NCI-H345 (cell line): ENCODE measurements at places on chromosomes 11 and 22.
A peak's percentile ranks its signal among the peaks of the same experiment; 100 is the strongest.

DNA sequence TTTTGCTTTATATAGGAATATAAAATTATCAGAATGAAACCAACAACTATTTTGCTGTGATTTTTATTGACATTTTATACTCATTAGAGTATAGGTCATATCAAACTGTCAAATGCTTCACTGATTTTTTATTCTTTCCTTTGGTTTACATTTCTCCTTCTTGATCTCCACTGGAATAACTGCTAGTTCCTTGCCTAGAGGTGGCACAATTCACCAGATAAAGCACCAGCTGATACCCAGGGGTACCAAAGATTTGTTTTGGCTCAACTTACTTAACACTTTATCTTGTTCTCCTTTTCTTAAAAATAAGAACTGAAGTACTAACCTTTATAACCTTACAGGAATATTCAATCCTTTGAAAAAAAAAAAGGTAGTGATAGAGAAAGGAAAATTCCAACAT, 725.1 kb upstream of the CHORDC1 start:
- no peak for DNase-seq

- no peak for DNase-seq
Measured at GRCh38 chr22:24181088-24181995, at the start of gene SUSD2. TSS of gene SUSD2 (plus strand) at chr22:24181487. CDS start at chr22:24181520, 33 bp downstream.

DNA sequence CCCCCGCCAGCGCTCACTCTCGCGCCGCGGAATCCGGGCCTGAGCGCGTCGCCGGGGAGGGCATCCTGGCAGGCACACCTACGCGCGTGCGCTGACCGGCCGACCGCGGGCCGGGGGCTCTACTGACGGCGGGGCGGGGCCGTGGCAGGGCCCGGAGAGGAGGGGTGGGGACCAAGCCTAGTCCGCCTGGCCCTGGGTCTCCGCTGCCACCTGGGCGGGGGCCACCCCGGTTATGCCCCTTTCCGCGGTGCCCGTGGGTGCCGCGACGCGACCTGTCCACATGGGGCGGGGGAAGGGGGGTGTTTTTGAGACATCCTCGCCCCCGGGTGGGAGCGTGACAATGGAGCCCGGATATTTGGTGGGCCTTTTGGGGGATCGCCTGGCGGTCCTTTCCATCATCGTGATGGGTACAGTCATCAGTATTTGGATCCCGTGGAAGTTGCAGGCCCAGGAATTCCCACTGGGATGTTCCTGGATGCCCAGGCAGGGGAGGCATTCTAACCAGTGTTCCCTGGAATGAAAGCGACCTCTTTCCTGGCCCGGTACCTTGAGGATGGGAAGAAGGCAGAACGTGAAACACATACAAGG, 2.2 kb downstream of the NCAM1 start:
- DNase-seq, result peak; percentile 82

DNA sequence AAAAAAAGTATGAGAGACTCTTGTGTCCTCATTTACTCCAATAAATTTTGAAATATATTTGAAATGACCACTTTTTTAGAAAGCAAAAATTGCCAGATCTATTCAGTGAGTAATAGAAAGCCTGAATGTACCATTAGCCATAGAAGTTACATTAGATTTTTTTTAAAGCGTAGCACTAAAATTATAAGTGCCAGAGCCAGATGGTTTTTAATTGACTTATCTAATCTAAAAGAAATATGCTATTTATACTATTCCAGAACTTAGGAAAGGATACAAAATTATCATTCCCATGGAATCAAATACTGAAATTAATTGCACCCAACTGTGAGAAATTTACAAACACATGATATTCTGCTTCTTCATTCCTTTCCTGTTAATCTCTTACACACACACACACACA, 64.4 kb upstream of the SLC17A6 start:
- DNase-seq, result no peak

DNA sequence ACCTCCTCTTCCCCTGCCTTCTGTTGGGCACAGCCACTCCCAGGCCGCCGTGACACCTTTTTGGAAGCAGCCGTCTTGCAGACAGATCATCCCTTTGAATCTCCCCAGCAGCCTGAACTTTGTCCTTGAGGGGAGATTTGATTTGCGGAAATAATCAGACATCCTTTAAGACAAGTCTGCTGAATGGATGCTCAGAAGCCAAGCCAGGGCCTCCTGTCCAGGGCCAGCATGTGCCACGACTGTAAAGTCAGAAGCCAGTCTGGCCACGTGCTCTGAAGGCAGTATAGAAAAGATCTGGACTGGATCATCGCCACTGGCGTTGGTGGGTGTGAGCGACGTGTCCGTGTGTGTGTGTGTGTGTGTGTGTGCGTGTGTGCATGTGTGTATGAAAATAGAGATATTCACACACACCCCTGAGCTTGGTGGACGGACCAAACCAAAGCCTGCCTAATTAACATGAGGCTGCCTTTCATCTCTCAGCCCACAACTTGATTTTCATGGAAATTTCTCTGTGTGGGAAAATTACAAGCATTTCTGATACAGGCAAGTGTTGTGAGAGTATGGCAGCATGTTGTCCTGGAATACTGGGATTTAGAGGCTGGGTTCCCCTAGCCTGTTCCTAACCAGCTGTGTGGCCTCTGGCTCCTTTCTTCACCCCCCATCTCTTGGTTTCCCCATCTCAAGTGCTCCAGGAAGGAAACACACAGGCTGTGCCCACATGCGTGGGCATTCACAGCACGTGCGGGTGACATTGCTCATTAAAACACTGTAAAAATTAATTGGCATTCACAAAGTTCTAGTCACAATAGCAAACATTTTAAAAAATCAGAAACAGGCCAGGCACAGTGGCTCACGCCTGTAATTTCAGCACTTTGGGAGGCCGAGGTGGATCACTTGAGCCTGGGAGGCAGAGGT, 61.8 kb upstream of the WNT7B start:
- DNase-seq, result no peak

DNA sequence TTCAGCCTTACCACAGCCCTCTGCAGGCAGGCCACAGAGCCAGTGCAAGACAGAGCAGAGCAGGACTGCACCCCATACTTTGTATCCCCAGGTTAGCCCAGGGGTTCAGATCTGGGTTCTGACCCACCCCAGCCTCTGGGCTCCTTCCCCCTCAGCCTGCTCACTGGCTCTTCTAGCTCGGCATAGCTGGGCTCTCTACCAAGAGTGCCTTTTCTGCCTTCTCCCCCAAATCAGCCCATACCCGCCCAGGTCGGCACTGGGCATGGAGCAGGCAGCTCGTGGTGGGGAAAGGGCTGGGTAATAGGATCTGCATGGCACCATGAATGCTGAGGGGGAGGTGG, 8.3 kb downstream of the RELT start:
- DNase-seq, result no peak

DNA sequence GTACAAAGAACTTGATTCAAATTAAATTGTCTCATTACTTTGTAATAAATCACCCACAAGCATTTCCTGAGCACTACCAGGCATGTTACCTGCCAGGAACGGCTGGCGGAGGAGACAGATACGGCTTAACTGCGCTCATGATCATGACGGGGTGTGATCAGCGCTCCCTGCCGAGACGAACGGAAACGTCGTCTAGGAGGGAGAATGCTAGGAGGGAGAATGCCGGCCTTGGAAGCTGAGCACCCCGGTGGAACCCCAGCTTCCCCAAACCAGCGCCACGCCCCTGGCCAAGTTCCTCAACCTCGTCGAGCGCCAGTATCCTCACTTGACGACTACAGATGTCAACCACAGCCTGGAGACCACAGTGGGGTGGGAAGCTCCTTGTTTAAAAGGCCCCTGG, 272.8 kb downstream of the CTTN start:
- DNase-seq, result no peak

DNA sequence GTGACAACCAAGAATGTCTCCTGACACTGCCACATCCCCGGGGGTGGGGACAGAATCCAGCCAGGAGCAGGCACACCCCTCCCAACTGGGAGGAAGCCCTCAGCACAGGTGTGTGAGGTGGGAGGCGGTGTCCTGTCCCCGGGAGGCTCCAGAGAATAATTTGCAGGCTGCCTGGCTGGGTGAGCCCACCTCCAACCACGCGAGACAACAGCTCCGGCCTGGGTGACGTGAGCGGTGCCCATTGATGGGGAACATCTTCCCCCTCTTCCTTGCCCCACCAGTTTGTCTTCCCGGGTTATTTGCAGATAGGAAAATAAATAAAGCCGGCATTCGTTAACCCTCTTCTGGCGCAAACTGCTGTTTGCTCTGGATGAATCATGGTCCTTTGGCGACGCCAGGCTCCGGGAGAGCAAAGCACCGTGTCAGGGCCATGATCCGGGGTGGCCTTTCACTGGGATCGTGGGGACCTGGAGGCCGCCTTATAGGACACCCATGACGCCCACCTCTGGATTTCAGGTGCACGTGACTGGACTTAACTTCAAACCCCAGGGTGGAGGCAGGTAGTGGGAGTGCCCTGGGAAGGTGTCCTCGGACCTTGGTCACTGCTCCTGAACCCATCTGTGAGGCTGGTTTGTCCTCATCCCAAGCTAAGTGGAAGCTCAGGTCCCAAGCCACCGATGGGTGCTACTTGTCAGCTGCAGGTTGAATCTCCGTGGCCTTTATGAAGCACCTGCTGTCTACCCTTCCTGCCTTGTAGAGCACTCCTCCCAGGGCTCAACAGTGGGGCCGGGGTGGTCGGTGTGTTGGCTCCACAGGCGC, 13.9 kb downstream of the CCND1 start:
- DNase-seq, result peak; percentile 44

GRCh38 chr22:49968313-49968830, 7.8 kb downstream of the PIM3 start:
- no peak for DNase-seq

DNA sequence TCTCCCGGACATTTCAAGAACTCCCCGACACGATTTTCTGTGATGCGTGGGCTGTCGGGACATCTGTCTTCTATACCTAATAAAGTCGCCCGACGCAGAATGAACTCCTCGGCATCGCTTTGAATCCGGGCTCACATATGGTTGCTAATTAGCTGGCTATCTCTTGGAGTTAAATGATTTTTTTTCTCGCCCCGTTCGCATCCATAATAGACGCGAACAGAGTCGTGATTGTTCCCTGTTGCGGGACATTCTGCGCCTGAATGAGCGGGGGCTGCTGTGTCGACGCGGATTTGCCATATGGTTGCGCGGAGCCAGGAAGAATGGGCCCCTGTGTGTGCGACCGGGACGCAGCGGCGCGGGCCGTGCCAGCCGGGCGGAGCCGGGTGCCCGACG, 16.4 kb downstream of the CDKN1C start:
- DNase-seq, result no peak

DNA sequence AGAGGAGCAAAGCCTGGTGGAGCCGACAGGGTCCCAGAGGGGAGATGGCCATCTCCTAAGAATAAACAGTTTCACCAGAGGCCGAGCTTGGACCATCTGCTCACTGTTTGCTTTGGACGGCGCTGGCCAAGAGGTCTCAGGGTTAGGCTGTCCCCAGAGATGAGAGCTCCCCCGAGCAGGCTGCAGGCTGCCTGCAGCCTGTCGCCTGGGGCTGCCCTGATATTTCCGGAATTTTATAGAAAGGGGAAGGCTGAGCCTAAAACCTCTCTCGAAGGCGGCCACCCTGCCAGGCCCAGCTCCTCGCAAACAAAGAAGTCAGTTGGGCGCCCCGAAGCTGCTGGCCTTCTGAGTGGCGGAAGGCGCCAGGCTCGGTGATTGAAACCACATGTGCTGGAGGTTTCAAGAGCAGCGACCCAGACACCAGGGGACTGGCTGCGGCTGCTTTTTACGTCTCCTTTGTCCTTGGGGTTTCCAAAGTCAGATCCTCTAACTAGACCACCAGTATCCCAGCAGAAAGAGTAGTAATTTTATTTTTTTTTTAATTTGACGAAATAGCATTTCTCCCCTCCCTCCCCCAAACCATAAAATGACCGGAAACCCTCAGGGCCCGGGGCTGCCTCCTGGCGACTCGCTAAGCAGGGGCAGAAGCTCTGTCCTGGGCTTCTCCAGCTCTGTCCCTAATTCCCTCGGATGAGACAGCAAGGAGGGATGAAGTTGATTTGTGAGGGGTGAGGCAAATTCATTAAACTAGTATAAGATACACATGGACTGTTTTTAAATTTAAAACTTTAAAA, 57.4 kb downstream of the CLMP start:
- no peak for DNase-seq

GRCh38 chr22:21761086-21761485, 25.5 kb upstream of the YPEL1 start:
- no peak for DNase-seq

GRCh38 chr11:20007386-20007785, 152.9 kb downstream of the DBX1 start:
- no peak for DNase-seq

DNA sequence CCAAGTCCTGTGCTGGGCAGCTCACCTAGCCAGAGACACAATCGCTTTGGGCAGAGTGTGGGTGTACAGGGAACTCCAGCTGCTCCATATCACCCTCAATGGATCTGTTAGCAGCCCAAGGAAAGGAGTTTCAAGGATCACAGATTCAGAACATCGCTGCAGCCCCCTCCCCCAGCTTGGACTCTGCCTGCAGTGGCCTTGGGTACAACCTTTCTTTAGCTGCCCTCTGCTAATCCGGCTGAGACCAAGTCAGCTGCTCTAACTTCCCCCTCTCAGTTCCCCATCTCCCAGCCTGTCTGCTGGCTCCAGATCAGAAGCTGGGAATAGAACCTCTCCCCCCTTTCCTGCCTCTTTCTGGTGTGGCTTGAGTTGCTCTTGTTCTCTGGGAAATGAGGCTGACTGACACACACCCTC, 1.3 kb downstream of the TMEM86A start:
- DNase-seq, result no peak

- no peak for DNase-seq
Measured at GRCh38 chr11:35082321-35083180, 56.4 kb upstream of the CD44 start.

DNA sequence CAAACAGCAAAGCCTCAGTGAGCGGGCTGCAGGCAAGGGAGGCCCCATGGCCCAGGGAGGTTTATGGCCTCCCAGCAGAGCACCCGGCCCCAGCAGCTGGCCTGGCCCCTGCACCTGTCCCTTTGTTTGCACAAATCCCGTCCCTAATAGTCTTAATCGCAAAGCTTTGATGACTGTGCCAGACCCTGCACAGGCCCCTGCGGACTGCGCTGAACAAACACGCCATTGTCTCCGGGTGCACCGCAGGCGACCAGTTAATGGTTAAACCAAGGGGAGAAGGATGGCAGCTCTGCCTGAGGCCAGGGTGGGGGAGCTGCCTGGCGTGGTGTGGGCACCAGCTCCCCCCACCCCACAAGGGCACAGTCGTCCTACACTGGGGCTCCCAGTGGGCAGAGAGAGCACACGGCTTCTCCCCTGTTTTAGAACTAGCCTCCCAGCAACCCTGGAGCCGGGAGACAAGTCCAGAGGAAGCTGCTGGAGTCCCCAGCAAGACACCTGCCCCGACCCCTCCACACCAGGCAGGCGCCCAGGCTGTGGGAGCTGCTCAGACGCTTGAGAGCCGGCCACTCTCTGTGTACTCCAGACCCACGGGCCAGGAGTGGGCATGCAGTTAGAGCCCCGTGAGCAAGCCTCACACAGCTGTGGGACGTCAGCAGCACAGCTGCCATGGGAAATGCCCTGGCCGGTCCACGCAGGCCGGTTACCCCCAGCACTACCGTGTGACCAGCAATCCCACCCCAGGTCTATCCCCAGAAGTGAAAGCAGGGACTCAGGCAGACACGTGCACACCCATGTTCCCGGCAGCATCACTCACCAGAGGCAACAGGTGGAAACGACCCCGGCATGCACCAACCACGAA, 39.7 kb upstream of the TH start:
- peak; percentile 77 for DNase-seq
